ENCODE measurements at places on chromosomes 2 and 18. TPM values are rescaled to one million over a fixed set of nuclear protein-coding genes. Genes with fewer than 3 reads are reported as not detected.

Gene IL1RL2
- total RNA-seq: 0.40 TPM

- DNase-seq: no peak
Observed at GRCh38 chr2:136207030-136207623, 89.2 kb upstream of the CXCR4 start.

DNA sequence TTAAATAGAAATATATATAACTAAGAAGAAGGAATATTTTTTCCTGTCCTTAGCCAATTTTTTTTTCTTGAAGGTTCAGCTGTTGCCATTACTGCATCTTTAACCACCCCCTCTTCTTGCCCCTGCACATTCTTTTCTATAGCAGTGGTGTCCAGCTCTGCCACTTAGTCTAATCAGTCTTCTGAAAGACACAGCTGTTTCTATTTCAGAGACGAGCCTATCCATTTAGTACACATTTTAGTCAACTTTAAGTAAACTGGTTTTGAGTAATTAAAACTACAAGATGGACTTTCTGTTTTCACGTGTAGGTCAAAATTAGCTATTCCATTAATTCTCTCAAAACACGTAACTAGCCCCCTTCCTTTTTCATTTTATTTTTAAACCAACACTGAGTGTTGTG lies 21.0 kb downstream of the SPOPL start:
- DNase-seq: no peak

DNA sequence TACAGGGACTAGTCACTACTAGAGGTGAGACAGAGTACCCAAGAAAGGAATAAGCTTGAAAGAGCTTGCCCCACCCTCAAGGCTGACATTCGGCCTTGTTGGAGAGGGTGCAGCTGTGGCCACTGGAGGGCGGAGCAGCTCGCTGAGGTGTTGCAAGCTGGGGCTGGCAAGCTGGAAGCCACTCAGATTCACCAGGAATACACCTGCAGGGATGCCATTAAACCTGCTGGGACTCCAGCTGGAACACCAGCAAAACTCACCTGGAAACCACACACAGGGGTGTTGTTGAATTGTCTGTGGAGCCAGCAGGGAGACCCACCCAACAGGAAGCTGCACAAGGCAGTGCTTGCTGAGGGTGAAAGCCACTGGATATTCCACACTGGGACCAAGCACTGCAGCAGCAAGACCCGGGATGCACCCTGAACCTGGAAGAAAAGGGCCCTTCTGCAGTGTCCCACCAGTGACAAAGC lies 26.1 kb downstream of the KCTD18 start:
- no peak for DNase-seq

Gene LCT
- total RNA-seq: 0.04 TPM

DNA sequence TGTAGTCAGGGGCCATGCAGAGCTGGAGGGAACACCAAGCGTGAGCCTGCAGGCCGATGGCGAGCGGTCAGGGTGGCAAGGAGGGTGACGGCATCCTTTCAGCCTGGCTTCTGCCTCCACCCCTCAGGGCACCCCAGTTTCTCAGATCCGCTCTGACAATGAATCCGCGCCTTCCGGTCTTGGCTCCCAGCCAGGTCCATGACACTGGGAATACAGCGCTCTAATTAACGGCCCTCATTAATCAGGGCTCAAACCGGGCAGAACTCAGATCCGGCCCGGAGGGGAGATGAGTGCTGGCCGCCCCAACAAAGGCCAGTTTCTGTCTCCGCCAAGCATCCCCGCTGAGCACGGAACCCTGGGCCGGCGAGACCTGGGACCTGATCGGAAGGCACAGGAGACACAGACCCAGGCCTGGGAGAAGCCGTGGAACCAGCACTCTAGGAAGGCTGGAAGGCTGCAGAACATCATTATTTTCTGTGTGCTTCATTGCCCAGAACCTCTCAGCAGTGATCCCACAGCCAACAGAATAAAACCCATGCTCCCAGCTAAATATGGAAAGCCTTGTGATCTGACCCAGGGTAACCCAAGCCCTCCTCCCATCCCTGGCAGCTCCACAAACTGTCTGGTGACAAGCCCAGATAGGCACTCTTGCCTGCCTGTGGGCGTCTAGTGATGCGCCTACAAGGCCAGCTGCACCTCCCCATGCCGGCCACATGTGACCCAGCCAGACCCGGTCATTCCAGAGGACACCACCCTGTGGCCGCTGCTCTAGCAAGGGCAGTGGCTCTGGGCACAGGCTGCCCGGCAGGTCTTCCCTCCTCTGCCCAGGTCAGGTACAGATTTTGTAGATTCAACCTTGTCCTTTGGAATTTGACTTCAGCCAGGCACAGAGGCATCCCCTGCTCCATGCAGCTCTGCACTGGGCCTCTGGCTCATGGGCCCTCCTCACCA lies 438.7 kb upstream of the MYT1L start:
- peak; percentile 79 for DNase-seq

- DNase-seq: no peak
Observed at GRCh38 chr2:5465859-5466258, 226.3 kb upstream of the SOX11 start.

GRCh38 chr2:191836853-191837769 lies 9.8 kb downstream of the CAVIN2 start:
- no peak for DNase-seq

GRCh38 chr18:79380816-79381806 lies 14.6 kb upstream of the NFATC1 start:
- DNase-seq: peak; percentile 70
